ENCODE measurements at places on chromosomes 12 and 14. TPM values are rescaled to one million over a fixed set of nuclear protein-coding genes. Genes with fewer than 3 reads are reported as not detected.

The KRT83 gene
- not detected for total RNA-seq

The LRRK2 gene
- total RNA-seq = 14.6 TPM

The PLXNC1 gene
- 1.7 TPM for total RNA-seq

The CCDC60 gene
- total RNA-seq = 3.5 TPM

- no peak for ATAC-seq
Observed at GRCh38 chr12:118853634-118854033, 127.7 kb upstream of the SRRM4 start.

GRCh38 chr14:52238682-52239081 is 28.8 kb upstream of the PTGDR start:
- no peak for ATAC-seq

- ATAC-seq = peak; percentile 50
Observed at GRCh38 chr12:674272-674781, 11.1 kb upstream of the NINJ2 start.

DNA sequence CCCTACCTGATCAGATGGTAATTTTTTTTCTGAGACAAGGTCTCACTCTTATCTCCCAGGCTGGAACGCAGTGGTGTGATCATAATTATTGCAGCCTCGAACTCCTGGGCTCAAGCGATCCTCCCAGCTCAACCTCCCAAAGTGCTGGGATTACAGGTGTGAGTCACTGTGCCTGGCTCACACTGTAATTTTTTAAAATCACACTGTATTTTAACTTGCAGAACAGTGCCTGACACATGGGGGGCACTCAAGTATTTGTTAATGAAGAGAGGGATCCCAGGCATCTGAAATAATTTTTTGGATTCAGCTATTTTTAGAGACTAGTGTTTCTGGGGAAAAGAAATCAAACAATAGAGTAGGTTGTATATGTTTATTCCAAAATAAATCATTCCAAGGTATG is 21.7 kb downstream of the LIMA1 start:
- no peak for ATAC-seq

DNA sequence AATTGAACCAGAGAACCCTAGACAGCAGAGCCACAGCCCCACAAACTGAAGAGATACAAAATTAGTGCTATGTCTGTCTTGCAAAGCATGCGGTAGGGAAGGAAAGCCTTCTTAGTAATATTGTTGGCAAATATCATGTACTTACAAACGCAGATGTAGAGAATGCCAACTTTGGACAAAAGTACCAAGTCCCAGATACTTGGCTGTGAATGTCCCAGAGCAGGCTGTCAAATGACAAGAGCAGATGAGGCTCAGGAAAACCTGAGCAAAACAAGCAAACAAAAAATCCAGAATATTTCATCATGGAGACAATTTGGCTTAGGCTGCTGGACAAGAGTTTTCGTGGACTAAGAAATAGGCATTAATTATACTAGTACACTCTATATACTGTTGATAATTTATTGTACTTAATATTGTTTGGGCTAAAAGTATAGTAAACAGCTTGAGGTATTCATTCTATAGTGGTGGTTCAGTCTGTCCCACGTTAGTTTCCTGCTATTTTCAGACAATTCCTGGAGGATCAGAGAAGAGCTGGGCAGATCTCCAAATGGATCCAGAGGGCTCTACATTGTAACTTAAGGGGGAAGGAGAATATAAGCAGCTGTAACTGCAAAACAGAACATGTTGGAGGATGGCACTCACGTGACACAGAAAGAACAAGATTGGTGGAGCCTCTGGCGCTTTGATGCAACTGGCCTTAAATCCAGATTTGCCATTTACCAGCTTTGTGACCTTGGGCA is 329.8 kb downstream of the ATP23 start:
- no peak for ATAC-seq

DNA sequence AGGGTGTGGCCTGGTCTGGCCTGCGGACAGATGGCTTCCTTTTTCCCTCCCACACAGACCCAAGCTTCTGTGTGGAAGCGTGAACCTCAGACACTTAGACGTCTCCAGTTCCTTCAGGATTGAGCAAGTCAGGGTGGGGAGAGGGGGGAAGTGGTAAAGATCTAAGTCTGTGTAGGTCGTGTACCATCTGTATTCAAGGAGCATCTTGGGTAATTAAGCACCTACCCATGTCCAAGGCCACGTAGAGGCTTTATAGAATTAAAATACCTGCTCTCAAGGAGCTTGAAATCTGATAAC is 1.7 kb downstream of the AVIL start:
- ATAC-seq = peak; percentile 29

DNA sequence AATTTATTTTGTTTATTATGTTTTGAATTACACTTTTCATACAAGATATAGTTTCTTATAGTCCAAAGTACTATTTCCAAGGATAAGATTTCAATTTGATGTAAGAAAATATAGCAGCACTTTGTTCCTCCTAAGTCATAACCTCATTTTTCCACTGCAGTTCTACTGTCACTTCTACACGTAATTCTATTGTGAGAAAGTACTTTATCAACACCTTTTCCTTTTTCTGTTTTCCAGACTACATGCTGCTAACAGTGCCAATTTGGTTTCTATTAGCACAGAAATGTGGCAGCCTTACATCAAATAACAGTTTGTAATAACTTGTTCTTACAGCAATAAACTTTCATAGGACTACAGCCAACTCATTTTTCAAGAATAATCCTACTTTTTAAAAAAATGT is 45.0 kb downstream of the RPS6KA5 start:
- no peak for ATAC-seq

GRCh38 chr12:65631621-65632111 is 192.6 kb upstream of the HMGA2 start:
- peak; percentile 95 for ATAC-seq

DNA sequence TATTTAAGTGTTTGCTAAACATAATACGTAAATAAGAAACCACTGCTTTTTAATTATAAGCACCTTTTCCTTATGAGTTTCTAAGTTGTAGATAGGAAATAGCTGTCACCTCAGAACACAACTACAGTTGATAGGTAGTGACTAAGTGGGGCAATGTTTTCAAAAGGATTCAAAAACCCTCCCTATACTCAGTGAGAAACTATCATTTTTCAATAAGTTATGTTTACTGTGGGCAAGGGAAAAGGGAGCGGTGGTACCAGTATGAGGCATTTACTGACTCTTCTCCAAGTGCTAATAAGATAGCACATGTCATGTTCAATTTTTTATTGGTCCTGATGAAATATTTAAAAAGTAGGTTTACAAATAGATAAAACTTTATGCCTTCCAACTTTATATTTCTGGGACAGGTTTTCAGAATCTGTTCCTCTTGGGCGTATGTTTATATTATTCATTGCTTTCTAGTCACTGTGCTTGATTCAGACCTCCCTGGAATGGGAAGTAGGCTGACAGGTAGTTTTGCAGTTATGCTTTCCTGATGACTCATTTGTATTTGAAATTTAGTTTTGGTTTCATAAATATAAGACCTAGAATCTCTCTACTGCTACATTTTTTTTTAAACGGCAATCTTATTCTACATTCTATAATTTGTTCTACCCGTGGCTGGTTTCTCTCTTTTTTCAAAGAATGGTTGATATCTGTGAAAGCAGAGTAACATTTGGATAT is 153.1 kb downstream of the TMEM117 start:
- ATAC-seq = peak; percentile 74

DNA sequence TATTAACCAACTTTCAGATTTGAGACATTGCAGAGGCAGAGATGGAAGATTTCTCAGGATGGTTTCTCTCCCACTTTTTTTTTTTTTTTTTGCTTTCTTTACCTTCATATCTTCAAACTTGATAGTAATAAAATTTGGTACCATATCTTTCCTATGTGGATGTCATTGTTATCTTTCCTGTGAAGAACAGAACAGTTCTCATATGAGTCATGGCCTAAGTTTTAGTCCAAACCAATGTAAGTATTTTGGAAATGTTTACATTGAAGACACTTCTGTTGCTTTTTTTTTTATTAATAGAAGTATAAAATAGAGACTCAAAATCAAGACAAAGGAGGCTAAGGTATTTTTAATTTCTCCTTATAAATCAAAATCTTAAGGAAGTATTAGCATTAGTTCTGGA is 95.2 kb downstream of the C12orf50 start:
- ATAC-seq = no peak

DNA sequence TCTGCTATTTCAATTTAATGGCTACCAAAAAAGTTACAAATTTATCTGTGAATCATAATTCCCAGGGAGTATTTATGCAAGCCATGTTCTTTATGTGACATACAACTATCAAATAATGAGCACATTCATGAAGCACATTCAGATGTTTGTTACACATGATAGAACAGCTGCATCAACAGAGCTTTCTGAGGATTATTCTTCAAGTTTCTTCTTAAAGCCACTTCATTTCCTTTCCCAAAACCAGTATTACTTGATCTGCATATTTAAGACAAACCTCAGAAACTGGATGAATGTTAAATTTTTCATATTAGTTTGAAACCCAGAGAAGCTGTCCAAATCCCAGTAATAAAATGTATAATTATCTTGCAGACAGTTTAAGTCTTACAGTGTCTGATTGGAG is 73.6 kb upstream of the SOX5 start:
- no peak for ATAC-seq

- ATAC-seq = peak; percentile 80
Observed at GRCh38 chr14:102928412-102929240, 6.2 kb downstream of the AMN start.

DNA sequence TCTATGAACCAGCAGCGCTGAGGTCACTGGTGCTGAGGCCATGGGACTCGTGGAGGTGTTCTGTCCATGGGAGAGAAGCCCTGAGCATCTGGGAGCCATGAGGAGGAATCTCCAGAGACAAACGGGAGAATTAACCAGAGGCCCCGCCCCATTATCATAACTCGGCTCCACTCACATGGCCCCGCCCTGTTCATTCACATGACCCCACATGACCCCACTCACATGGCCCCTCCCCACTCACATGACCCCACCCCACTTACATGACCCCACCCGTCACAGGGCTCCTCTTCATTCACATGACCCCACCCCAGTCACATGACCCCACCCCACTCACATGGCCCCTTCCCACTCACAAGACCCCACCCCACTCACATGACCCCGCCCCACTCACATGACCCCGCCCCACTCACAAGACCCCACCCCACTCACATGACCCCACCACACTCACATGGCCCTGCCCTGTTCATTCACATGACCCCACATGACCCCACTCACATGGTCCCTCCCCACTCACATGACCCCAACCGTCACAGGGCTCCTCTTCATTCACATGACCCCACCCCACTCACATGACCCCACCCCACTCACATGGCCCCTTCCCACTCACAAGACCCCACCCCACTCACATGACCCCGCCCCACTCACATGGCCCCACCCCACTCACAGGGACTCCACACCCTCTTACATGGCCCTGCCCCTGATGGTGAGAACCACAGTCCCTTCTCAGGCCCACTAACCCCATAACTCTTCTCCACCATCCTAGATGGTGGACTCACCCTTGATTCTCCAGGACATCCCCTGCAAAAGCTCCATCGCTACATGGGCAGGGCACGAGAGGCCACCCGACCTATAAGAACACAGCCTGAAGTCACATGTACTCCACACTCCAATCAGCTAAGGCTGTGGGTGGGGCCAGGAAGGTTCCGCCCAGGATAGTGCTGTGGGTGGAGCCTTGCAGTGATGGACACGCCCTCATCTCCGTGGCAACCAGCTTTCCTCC is 151.1 kb upstream of the SFSWAP start:
- ATAC-seq = no peak

GRCh38 chr12:57342207-57342691 is 88.6 kb downstream of the R3HDM2 start:
- no peak for ATAC-seq

DNA sequence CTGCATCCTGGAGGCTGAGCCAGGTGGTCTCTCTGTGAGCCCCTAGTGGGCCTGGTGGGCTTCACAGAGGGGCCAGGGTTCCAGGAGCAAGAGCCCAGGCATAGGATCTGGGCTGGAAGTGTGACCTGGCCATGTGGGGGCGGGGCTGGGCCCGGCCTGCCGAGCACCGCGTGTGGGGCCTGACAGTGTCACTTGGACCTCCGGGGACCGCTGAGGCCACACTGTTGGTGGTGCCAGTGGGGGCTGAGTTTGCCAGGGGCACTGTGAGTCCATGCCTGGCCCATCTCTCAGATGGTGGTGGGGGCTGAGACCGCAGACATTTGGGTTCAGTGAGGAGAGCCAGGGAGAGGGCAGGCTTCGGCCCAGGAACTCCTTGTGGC is 5.2 kb downstream of the FBRSL1 start:
- ATAC-seq = no peak
